ENCODE measurements at places on chromosomes 5 and 9. TPM values are rescaled to one million over a fixed set of nuclear protein-coding genes. Genes with fewer than 3 reads are reported as not detected.

CPLANE1 gene
- total RNA-seq = 81.1 TPM

COL5A1 gene
- total RNA-seq = 2.9 TPM

IL4 gene
- total RNA-seq = not detected

- no peak for DNase-seq
These were observed 121.7 kb downstream of the GIN1 start for GRCh38 chr5:102998224-102998623.

- no peak for DNase-seq
These were observed 553 bp upstream of the FOXB2 start for GRCh38 chr9:77018969-77019235.

DNA sequence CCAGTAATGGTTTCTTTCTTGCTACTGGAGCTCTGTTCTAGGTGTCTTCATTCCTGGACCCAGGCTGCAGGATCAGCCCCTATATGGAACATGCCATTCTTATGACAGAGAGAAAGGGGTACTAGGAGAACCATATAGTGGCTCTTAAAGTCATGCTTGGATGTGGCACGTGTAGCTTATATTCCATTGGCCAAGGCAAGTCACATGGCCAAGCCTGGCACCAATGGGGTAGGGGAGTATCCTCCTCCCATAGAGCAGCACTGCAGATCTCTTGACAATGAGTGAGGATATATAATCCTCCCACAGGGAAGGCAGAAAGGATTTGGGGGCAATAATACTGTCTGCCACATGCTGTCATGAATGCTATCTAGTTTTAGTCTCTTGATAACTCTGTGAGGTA, 193.3 kb downstream of the PALM2AKAP2 start:
- no peak for DNase-seq

- DNase-seq = no peak
These were observed 2.1 kb downstream of the ANP32B start for GRCh38 chr9:97985058-97985861.

DNA sequence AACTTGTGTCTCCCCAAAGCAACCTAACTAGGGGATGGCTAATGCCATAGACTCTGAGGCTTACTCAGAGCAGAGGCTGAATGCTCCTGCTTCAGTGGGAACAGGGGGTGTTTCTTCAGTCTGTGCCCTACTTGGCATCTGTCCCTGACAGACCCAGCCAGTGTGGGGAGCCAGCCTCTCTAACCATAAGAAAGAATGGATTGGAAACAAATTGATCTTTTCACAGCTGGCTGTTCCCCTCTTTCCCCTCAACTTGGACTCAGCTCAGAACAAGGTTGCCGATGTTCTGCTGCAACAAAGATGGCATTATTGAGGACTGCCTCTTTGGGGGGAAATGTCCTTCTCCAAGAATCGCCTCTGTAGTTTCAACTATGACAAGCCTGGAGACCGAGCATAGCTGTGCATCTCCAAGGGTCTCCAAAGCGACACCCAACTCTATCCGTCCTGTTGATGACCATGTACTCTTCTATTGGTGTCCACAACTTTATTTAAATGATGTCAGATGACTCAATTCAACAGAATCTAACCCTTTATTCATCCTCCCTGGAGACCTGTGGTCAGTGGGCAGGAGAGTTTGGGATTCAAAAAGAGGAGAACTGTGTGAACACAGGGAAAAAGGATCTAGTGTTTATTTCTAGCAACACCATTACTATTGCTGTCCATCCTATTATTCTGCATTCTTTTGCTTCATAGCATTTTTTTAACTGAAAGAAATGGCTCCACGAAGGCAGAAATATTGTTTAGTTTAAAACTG, 24.7 kb upstream of the TNC start:
- no peak for DNase-seq
